Activated naive CD4-positive, alpha-beta T cell (primary cell): ENCODE measurements at places on chromosomes 11 and 22.

DNA sequence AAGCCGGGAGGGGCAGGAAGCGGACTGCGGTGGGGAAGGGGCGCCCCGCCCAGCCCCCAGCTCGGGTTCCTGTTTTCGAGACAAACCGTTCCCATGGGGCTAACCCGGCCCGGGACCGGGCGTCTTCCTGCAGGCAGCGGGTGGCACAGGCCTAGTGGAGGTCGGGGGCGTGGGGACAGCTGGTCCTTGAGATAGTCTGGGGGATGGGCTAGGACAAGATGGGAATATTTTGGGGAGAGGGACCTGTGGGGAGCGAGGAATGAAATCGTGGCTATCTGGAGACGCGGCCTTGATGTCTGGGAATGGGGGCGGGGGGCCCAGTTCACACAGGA is 1.2 kb upstream of the RASGRP2 start:
- no peak for DNase-seq

GRCh38 chr22:47113853-47114415 is 351.5 kb downstream of the TBC1D22A start:
- no peak for DNase-seq

DNA sequence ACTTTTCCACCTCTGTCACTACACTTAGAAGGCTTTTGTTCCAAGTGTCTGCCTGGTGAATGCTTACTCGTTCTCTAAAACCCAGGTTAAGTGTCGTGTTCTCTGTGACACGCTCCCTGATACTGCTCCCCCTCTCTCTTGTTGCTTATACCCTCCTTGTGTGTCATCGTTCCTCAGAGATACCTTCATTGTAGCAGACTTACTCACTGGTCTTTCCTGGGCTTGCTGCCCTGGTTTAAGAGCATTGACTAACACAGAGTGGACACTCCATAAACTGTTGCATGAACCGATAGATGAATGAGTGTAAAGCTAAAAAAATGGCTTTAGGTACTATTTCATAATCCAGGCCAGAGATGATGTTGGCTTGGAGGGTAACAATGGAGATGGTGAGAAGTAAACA is 171.3 kb downstream of the GRIK4 start:
- DNase-seq = no peak

- no peak for DNase-seq
These were observed 134.2 kb downstream of the CCDC81 start for GRCh38 chr11:86508604-86509587.

DNA sequence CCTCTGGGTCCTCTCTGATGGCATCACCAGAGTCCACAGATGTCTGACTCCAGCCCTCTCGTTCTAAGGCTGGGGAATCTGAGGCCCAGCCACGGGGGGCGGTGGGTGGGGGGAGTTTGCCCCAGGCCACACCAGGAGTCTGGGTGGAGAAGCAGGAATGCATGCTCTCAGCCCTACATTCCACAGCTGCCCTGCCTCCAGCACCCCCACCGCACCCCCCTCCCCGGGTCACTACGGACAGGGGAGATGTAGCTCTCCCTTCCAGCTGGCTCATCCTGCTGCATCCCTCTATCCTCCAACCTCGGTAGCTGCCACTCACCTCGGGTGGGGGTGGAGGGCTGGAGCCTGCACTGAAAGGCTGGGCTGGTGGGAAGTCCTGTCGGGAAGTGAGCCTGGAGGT is 2.3 kb upstream of the PVALB start:
- no peak for DNase-seq

- DNase-seq = no peak
These were observed 163.7 kb downstream of the LARGE1 start for GRCh38 chr22:33756508-33756949.

- no peak for DNase-seq
These were observed 213.9 kb upstream of the C11orf87 start for GRCh38 chr11:109208121-109208520.

- no peak for DNase-seq
These were observed 53.4 kb downstream of the LIF start for GRCh38 chr22:30193031-30193775.

GRCh38 chr11:125163431-125164063 is 1.0 kb upstream of the PKNOX2 start:
- no peak for DNase-seq

GRCh38 chr11:57419146-57419545 is 7.8 kb downstream of the SLC43A3 start:
- DNase-seq = no peak

GRCh38 chr11:20483931-20484330 is 96.4 kb downstream of the PRMT3 start:
- no peak for DNase-seq

GRCh38 chr11:56333156-56333555 is 12.7 kb upstream of the OR8K1 start:
- no peak for DNase-seq

- DNase-seq = no peak
These were observed 30.6 kb downstream of the CAPN1 start for GRCh38 chr11:65212226-65212801.

GRCh38 chr11:1936781-1937615 is 10.1 kb upstream of the MRPL23 start:
- DNase-seq = no peak

GRCh38 chr11:134943544-134943943 is 531.5 kb upstream of the B3GAT1 start:
- no peak for DNase-seq

GRCh38 chr11:5257296-5257695 is 2.7 kb upstream of the HBG2 start:
- no peak for DNase-seq

GRCh38 chr22:41491374-41492100 is 22.6 kb downstream of the ACO2 start:
- no peak for DNase-seq

GRCh38 chr11:70297341-70297740 is 26.9 kb downstream of the PPFIA1 start:
- DNase-seq = no peak

DNA sequence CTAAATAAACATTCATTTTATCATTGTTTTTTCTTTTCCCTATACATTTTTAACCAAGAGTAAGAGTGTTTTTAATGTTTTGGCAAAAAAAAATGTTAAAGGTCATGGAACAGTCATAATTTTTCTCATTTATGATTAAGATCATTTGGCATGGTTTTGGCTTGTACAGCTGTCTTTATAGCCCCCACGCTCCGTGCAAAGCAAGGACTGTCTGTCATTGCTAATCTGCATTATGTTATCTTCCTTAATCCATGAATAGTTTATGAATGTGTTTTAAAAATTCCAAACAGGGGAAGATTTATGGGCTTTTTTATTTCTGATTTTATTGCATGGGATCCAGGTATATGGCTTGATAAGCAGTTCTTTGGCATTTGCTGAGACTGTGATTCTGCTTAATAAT is 28.1 kb downstream of the PGM2L1 start:
- no peak for DNase-seq

DNA sequence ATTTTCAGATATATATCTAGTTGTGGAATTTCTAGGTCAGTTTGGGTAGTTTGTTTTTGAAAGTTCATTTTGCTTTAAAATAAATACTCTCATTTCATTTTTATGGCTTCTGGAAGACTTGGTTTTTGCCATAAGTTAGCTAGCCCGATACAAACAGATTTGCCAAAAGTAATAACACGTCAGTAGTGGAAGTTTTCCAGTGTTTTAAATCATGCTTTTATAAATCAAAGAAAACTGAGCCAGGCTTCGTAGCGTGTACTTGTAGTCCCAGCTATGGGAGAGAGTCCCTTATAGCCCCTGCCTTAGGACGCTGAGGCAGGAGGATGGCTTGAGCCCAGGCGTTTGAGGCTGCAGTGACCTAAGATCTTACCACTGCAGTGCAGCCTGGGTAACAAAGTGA is 21.7 kb upstream of the MICALL1 start:
- no peak for DNase-seq

DNA sequence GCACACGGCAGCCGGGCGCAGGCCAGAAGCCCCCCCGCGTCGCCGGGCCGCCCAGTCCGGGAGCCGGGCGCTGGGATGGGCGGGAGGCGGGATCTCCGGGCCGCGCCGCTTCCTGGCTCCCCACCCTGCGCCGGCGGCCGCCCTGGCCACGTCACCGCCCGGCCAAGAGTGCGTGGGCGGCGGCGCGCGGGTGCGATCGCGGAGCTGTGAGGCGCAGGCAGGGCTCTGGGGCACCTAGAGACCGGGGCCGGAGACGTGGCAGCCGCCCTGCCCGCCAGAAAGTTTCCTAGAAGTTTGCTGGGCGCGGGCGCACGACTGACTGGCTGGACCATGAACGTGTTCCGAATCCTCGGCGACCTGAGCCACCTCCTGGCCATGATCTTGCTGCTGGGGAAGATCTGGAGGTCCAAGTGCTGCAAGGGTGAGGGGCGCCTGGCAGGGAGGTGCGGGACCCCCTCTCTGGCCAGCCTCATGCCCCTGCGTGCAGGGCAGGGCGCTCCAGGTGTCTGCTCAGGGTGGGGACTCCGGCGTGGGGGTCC is at the start of gene KDELR3:
TSS of gene KDELR3 (plus strand) at position 193 of the 539 bp plus-strand sequence. CDS start at position 331, 138 bp downstream.
- no peak for DNase-seq

DNA sequence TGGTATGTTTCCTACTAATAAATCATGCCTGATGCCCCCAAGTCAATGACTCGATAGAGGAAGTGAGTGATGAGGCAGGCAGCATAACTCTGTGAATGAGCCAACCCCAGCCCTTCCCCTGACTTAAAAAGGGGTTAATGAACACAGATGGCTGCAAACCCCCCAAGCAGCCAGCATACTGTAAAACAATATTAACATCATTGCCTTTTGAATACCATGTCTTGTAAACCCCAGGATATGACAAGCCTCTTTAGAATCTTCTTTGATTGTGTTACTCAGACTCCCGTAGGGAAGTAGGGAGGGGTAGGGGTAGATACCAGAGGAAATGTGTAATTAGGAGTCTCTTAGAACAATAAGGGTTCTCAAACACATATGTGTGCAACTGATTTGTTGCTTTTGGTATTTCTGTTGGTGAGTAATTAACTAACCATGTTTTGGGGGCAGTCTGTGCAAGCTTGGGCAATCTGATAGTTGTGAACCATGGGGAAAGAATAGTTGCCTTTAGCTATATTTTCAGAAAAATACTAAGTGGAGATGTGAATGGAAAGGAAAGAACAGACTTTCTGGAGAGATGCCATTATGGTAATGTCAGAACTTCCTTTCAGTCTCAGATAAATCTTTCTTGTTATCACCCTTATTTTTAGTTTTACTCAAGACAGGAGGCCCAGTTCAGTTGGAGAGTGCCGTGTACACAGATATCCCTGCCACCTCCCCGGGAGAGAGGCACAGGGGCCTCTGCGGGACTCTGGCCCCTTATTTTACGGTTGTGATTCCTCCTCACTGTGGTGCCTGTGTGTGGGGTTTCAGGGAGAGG is 701.8 kb downstream of the NTM start:
- DNase-seq = no peak

DNA sequence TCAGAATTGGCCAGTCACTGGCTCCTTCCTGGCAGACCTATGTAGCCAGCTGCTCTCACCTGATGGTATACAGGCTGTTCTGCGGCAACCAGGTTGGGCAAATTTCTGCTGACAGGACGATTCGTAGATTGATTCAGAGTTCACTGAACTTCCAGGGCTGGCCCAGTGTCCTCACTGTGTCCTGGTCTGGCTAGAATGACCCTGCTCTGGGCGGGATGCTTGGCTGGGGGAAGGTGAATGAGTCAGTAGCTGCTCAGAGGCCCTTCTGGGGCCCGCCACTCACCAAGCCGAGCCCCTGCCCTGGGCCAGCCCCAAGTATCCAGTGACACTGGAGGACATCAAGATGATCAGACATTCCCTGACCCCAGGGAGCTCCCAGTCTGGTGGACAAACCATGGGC is 62.9 kb upstream of the WNT11 start:
- no peak for DNase-seq

- no peak for DNase-seq
These were observed 98.8 kb upstream of the LMO1 start for GRCh38 chr11:8362491-8362890.

GRCh38 chr11:123427405-123427804 is 2.7 kb upstream of the GRAMD1B start:
- no peak for DNase-seq

GRCh38 chr11:16239141-16240105 is 116.9 kb downstream of the SOX6 start:
- DNase-seq = no peak

GRCh38 chr11:1228101-1228821 is 5.4 kb downstream of the MUC5B start:
- DNase-seq = no peak

GRCh38 chr11:2443881-2444820 is at the start of gene TRPM5:
Gene TRPM5, minus strand, starts transcription at chr11:2444514. Its CDS starts 21,478 bp downstream, at chr11:2423036.
- DNase-seq = peak; percentile 46

DNA sequence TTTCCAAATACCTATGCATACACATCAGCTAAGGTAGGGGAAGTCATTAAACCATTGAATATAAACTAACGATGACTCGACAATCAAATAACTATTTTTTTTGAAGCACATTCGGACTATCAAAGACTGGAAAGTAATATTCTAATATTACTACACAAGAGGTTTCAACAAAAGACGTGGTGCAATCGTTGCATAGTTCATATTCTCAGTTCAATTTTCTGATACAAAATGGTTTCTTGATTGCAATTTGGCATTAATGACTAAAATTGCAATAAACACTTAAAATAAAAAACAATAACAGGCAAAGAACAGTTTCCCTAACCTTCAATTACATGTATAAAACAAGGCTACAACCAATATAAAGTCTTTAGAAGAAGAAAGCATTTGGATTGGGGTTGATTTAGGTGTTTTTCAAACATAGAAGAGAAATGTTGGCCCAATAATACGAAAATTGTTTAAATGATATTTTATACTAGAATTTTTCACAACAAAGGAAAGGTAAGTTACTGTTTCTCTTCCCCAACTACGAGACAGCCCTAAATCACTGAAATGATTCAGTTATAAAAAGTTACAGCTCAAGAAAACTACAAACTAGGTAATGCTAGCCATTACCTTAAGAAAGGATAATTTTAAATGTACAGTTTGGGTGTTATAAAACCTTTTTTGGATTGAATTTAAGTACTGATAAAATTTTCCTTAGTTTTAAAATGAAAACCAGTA is 17.6 kb downstream of the BLID start:
- no peak for DNase-seq

- no peak for DNase-seq
These were observed 92.2 kb downstream of the BRD1 start for GRCh38 chr22:49735411-49735900.

GRCh38 chr11:73566977-73567755 is 30.7 kb downstream of the FAM168A start:
- DNase-seq = no peak
